ENCODE measurements at places on chromosomes 1 and 21.

- no peak for DNase-seq
These were observed 400.5 kb downstream of the GPATCH2 start for GRCh38 chr1:217230412-217230811.

DNA sequence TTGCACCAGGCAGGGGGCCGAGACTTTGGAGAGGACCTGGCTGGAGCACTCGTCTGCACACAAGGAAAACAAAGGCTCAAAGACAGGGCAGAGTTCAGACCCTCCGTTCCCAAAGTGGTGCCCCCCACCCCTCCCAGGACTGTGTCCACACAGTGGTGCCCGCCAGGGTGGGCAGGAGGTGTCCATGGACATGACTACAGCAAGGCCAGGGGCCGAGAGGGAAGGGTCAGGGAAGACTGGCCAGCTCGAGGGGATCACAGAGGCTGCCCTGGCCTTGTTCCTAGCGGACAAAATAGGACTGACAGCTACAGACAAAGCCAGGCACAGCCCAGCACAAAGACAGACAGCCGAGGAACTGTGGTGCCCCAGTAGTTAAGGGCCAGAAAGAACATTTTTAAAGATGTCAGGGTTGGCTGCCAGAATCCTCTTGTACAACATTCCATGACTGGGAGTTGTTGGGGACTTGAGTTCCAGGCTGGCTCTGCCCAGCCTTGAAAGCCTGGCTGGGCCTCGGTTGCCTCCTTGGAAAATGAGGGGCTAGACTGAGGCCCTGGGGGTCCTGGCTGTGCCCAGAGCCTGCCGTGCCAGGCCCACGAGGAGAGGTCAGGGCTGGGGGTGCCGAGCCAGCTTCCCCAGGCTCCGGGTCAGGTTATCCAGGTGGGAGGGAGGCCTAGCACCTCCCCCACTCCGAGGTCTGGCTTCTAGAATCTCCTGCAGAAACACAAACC lies 63.7 kb downstream of the SLX9 start:
- no peak for DNase-seq

GRCh38 chr1:200558866-200559459 lies 61.6 kb downstream of the KIF14 start:
- no peak for DNase-seq

GRCh38 chr1:6037338-6037762 lies 8.3 kb upstream of the KCNAB2 start:
- no peak for DNase-seq

DNA sequence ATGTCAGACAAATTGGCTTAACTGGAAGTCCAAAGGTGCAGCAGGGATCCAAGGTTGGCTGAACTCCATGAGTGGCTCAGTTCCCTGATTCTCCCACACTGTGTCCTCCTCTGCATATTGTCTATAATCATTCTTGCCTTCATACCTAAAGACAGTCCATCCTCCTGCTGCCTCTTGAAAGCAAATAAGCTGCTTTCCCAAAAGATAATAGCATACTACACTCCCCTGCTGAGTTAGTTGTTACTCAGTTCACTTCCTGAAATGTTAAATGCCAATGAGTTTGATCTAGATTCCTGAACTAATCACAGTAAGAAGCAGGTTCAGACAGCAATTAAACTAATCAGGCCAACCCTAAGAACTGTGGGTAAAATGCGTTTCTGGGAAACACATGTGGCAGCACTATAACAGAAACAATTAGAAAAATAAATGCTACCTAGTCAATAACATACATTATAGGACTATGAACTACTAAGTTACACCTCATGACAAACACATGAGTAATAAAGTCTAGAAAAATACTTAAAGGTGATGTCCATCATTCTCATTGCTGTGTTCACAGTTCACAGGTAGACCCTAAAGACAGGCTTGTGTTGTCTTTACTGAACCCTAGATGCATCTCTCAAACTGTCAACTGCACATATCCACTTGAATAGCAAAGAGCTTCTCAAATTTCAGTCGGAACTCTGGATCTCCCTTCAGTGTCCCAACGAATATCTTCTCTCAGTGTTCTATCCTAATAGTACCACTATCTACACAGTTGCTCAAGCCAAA lies 50.8 kb upstream of the BOLA1 start:
- no peak for DNase-seq

GRCh38 chr1:62689524-62689923 lies 1.3 kb upstream of the DOCK7 start:
- DNase-seq: no peak

GRCh38 chr1:29719253-29719652 lies 482.9 kb downstream of the PTPRU start:
- DNase-seq: no peak

GRCh38 chr21:30200000-30200399 lies 15.9 kb downstream of the CLDN8 start:
- no peak for DNase-seq

DNA sequence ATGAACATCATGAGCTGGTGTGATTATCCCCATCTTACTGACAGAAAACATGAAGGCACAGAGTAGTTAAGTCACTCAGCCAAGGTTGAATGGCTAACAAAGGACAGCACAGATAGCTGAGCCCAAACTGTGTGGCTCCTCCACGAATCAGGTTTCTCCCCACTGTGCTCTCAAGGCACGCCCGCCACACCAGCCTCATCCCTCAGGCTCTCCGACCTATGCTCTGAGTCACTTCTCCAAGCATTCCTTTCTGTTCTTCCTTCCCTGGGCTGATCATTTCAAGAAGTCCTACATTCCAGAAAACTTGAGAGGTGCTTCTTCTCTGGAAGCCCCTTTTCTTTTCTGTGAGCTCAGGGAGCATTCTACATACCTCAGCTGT lies 25.3 kb upstream of the SDC3 start:
- DNase-seq: no peak

- no peak for DNase-seq
These were observed 243.7 kb downstream of the NPHP4 start for GRCh38 chr1:5748286-5749225.

- no peak for DNase-seq
These were observed 195.3 kb upstream of the APP start for GRCh38 chr21:26365849-26366248.

DNA sequence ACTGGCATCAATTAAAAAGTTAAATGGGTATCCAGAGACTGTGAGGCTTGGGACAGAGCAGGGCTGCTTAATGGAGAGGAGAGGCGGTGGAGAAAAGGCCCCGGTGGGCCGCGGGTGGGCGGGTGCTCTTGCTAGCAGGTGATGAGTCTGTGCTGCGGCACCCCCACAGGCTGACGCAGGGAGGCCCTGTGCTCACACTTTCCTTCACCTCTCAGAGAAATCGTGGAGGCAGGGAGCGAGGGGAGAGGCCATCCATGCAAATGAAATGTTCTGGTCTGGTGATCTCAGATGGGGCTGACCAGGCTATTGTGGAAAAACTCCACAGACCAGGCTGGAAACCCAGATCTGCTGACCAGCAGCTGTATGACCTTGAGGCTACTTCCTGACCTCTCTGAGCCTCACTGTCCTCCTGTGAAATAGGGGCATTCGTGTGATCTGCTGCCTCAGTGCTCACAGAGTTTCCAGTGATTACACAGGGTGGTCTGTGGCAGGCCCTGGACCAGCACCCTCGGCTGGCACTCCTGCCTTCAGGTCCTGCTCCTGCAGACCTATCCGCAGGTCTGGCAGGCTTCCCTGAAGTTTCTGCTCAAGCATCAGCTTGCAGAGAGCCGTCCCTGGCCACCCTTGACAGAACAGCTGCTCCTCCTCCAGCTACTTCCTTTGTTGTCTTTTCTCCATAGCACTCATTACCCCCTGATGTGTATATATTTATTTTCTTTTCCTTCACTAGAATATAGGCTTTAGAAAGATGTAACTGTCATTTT lies 89.2 kb downstream of the BEND5 start:
- DNase-seq: no peak

DNA sequence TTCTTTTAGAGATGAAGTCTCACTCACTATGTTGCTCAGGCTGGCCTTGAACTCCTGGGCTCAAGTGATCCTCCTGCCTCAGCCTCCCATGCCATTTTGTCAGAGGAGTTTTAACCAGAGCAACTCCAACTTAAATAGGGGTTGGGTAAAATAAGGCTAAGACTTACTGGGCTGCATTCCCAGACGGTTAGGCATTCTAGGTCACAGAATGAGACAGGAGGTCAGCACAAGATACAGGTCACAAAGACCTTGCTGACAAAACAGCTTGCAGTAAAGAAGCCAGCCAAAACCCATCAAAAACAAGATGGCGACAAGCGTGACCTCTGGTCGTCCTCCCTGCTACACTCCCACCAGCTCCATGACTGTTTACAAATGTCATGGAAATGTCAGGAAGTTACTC lies 5.7 kb upstream of the DNAH14 start:
- DNase-seq: no peak

DNA sequence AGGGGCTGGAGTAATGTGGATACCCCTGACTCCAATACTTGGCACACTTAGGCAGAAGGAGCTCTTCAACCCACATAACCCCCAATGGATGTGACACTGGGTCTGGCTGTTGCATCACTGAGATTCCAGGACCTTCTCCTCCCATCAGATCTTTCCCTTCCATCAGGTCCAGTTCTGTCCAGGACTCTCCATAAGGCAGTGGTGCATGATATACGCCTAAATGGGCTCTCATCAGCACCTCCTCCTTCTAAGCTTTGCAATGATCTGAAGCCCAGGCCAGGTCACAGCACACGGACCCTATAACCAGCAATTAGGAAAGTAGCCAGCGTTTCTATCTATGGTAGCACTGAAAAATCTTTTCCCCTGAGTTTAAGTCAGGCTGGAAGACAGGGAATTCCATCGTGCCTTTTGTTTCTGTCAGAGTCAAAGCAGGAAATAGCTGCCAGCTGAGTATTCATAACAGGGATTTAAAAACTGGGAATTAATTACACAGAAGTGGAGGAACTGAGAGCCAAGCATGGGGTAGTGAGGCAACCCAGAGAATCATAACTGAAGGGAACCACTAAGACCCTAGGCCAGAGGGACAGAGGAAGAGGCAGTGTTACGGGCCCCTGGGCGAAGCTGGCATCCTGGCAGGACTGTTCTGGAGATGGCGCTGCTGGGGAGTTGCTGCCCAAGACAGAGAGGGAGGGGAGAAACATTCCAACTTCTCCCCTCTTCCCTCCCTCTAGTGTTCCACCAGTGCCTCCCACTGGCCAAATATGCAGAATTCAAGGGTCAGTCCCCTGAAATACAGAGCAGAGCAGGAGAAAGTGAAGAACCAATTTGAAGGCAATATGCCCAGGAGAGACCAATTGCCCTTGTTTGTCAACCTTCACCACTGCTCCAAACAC lies 37.5 kb upstream of the HOOK1 start:
- no peak for DNase-seq

DNA sequence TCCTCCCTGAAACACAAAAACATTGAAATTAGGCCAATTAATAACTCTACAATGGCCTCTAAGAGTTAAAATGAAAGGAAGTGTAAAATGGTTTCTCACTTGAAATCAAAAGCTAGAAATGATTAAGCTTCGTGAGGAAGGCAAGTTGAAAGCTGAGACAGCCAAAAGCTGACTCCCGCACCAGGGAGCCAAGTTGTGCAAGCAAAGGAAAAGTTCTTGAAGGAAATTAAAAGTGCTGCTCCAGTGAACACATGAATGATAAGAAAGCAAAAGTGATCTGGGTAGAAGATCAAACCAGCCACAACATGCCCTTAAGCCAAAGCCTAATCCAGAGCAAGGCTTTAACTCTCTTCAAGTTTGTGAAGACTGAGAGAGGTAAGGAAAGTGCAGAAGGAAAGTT lies 22.8 kb downstream of the CYYR1 start:
- no peak for DNase-seq

DNA sequence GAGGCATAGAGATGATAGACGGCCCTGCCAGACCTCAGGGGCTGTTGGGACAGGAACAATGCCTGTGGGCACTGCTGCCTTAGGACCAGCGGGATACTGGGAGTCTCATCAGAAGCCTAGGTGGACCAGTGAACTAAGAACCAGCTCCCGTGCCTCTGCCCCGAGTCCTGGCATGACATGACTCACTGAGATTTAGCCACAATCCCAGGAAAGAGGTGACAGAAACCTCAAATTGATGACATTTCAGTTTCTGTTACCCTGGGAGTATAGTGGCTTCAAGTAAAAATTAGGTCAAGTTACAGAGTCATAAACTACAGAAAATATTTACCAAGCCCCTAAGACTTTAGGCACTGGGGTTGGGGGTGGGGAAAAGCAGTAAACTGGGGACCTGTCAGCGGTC lies 74.6 kb upstream of the GADD45A start:
- DNase-seq: no peak

DNA sequence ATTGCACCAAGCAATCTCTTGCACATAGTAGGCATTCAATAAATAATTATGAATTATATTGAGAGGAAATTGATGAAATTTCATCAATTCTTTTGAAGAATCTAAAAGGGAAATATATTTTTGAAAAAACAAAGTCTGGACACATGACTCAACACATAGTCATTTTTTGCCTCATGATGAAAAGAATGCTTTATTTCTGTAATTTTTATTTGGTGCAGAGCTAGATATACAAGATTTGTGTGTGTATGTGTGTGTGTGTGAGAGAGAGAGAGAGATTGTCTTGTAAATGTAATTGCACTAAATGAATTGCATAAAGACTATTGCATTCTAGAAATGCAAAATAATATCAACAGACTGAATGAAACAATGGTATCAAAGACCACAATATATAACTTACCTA lies 206.2 kb upstream of the C1orf87 start:
- DNase-seq: no peak
